GM12878 (cell line): ENCODE measurements at places on chromosomes 1 and 21. TPM values are rescaled to one million over a fixed set of nuclear protein-coding genes. Genes with fewer than 3 reads are reported as not detected.

DHDDS gene
- polyA plus RNA-seq, result 45.9 and 47.5 TPM in 2 replicates

PTGS2 gene
- polyA plus RNA-seq, result 0.12 TPM in 1 of 2 replicates, not detected in the other

ZNF695 gene
- polyA plus RNA-seq, result 1.2 and 1.5 TPM in 2 replicates

KLF17 gene
- not detected in 2 replicates for polyA plus RNA-seq

CFAP45 gene
- 0.58 and 0.66 TPM in 2 replicates for polyA plus RNA-seq

LYPLA2 gene
- 116 and 122 TPM in 2 replicates for polyA plus RNA-seq

FMN2 gene
- polyA plus RNA-seq, result 0.06 TPM in 1 of 2 replicates, not detected in the other

RGS16 gene
- 50.3 and 54.1 TPM in 2 replicates for polyA plus RNA-seq

BRINP3 gene
- polyA plus RNA-seq, result not detected in 2 replicates

SH2D2A gene
- polyA plus RNA-seq, result 5.3 and 7.4 TPM in 2 replicates

GCSAML gene
- not detected in 2 replicates for polyA plus RNA-seq

RGS5 gene
- polyA plus RNA-seq, result 3.3 and 4.0 TPM in 2 replicates

DYRK3 gene
- polyA plus RNA-seq, result 9.7 and 10.0 TPM in 2 replicates

SLC5A3 gene
- polyA plus RNA-seq, result 5.7 and 6.9 TPM in 2 replicates

GRCh38 chr1:203453616-203454015, 22.0 kb upstream of the PRELP start:
- DNase-seq, result no peak

DNA sequence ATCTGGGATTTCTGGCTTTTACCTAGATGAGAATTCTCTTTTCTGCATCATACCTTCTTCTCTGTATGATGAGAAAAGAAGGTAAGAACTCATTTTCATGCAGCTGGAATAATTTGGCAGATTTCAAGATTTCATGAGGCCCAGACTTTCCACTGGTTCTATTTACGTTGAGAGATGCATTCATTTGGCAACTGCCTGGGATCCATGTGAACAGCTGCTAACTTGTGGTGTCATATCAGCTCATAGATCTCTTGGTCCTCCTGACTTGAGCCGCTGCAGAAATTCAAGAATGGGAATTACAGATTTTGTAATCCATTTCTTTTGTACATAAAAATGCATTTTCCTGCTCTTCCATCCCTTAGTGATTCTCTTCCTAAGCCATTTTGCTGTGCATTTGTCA, 17.1 kb upstream of the C1orf87 start:
- no peak for DNase-seq

GRCh38 chr1:184867866-184868689, 106.2 kb downstream of the NIBAN1 start:
- DNase-seq, result no peak

DNA sequence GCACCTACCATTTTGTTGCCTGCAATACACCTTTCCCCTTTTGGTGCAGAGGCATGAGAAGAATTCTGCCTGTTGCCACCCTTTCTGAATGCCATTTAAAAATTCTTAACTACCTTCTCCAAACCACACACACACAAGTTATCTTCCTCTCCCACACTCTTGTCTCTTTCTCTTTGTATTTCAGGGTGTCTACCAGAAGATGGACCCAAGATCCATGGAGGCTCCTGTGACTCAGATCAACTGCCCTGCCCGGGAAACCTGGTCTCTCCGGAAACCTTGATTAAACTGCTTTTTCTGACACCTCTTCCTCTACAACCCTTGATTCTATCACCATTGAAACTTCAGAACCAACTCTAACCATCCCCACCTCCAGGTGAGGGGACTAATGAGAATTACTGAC, 2.4 kb upstream of the TARS2 start:
- no peak for DNase-seq

DNA sequence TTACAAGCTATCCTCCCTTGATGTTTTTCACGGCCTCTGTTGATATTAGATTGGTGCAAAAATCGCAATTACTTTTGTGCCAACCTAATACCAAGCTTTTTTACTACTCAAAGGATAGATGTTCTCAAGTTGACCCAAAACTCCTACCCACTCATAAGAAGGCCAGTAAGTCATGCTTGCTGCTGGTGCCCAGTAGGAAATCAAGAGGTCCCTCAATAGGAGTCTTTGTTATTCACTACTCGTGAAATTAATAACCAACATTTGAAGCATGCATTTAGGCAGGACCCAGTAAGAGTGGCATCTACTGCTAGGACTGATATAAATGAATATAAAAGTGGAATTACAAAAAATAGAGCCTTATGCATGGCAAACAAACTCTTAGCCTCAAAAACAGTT, 52.6 kb downstream of the APP start:
- DNase-seq, result no peak

DNA sequence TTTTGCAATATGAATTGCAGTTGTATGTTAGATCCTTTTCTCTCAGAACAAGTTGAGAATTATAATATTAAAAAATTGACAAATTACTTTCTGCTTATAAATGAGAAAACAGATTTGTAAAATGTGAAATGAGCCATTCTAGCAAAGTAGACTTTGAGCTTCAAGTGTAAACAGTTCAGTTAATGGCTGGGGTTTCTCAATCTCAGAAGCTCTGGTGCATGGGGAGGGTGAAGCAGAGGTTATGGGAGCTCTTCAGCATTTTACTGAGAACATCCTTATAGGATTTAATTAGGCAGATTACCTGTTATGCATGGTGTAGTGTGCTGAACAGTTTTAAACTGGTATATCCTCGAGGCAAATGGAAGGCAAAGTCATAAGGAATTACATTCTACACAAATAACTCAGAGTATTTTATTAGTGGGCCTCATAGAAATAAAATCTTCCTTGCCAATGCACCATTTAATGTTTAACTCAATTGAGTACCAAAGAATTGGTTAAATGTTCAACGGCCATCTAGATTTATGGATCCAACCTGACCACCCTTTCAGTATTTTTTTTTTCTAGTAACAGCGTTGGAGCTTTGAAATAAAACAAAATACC, 1143.6 kb upstream of the ADGRL2 start:
- DNase-seq, result no peak

- no peak for DNase-seq
Observed at GRCh38 chr1:47031585-47031984, 8.1 kb downstream of the CYP4X1 start.

DNA sequence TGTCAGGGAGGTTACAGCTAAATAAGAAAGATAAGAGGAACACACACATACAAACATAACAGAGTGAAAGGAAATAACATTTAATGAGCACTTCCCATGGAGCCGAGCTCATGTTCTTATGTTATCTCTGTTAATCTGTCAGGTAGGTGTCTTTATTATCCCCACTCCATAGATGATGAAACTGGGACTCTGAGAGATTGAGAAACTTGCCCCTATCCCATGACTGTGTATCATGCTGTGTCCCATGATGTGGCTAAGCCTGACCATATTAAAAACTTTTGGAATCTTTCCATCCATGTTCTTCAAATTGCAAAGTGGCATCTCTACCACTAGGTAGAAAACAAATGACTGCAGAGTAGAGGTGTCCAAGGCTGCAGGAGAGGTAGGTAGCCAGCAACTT, 285.2 kb upstream of the SGIP1 start:
- no peak for DNase-seq

- no peak for DNase-seq
Observed at GRCh38 chr1:9352377-9353134, 59.9 kb downstream of the SPSB1 start.

DNA sequence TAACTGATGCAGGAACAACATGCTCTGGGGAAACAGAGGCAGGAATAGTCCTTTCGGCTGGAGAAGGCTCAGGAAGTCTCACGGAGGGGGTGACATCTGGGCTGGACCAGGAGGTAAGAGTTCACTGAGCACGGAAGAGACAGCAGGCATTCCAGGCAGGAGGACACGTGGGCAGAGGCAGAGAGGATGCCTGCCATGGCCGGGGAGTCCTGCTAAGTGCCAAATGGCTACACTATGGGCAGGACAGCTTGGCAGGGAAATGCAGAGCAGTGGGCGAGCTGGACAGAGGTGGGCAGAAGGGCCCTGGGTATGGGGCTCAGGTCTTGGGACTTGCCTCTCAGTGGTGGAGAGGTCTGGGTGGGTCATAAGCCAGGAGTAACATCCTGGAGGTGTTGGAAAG, 17.6 kb downstream of the ALDH4A1 start:
- no peak for DNase-seq

DNA sequence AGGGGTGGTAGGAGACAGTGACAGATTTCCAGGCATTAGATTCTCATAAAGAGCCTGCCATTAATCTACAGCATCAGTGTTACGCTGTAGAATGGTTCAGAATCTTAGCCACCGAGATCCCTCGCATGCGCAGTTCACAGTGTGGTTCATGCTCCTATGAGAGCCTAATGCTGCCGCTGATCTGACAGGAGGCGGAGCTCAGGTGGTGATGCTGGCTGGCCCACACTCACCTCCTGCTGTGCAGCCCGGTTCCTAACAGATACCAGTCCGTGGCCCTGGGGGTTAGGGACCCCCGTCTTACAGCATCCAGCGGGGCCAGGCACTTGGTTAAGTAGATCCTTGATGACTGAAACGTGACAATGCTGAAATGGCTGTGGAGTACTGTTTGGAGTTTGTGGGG, 163.6 kb upstream of the C1orf21 start:
- no peak for DNase-seq

- no peak for DNase-seq
Observed at GRCh38 chr1:43716559-43717281, 9.4 kb downstream of the ST3GAL3 start.

GRCh38 chr1:151958959-151959358, 34.7 kb downstream of the S100A10 start:
- DNase-seq, result no peak

DNA sequence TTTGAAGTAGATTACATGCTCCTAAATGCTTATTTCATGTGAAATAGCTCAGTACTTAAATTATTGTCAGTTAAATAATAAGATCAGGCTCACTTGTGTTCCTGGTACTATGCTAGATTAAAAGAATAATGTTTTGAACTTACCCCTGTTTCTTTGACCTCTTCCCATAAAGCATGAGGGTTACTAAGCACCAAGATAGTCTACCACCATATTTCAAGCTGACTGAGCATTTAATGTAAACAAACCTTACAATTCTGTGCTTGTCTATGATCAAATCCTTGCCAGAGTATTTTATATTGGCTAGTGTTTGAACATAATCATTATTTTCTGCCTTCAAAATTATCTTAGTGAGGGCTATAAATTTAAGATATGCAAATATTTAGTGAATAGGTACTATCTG, 98.1 kb downstream of the LHX9 start:
- DNase-seq, result no peak

- no peak for DNase-seq
Observed at GRCh38 chr1:109792056-109792831, 28.5 kb upstream of the EPS8L3 start.

DNA sequence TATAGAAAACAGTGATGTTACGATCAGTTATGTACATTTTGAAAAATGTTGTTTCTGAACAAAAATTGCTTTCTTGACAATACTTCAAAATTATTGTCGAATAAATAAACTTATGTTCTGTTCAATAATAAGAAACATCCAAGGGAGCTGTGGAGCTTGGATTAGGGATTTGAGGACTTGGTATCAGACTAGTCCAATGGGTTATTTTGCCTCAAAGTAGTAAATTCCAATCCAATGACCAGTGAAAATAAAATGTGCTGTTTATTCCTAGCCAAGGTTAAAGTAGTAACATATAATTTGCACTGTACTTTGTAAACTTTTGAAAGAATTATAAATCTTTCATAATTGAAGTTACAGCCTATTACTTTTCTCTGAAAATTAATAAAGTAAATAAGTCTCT, 79.1 kb upstream of the IVNS1ABP start:
- DNase-seq, result no peak

GRCh38 chr1:116365857-116366256, 7.2 kb upstream of the ATP1A1 start:
- no peak for DNase-seq

DNA sequence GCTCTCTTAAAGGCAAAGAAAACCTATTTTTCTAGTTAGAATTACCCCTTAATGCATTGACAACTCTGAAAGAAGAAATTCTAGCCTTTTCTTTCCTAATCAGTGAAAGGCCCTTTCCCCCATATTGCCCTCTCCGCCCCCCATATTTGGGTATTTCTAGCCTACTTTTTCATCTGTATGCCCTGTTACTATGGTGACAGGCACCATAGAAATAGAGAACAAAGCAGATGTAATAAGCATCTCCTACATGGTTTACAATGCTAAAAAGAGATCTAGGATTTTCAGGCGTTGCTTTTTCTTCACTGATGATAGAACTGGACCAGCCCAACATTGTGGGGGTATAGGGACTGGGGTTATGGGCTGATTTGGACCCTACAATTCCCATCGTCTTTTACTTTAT, 14.5 kb downstream of the LRRC8B start:
- DNase-seq, result no peak

- no peak for DNase-seq
Observed at GRCh38 chr1:205590457-205590768, 41.4 kb downstream of the ELK4 start.

GRCh38 chr1:159132271-159132881, 39.0 kb upstream of the CADM3 start:
- DNase-seq, result no peak

DNA sequence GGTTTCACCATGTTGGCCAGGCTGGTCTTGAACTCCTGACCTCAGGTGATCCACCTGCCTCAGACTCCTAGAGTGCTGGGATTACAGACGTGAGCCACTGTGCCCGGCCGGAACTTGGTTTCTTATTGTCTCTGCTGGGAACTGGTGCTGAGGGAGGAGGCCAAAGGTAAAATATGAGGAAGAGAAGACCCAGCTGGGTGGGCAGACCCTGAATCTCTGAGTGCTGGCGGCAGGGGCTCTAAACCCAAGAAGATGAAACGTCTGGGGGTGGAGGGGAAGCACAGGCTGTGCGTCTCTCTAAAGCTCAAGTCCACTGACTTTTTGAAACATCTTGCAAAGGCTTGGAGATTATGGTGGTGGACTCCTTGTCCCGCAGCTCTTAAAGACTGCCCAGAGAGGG, 82.0 kb upstream of the TLR5 start:
- DNase-seq, result no peak

DNA sequence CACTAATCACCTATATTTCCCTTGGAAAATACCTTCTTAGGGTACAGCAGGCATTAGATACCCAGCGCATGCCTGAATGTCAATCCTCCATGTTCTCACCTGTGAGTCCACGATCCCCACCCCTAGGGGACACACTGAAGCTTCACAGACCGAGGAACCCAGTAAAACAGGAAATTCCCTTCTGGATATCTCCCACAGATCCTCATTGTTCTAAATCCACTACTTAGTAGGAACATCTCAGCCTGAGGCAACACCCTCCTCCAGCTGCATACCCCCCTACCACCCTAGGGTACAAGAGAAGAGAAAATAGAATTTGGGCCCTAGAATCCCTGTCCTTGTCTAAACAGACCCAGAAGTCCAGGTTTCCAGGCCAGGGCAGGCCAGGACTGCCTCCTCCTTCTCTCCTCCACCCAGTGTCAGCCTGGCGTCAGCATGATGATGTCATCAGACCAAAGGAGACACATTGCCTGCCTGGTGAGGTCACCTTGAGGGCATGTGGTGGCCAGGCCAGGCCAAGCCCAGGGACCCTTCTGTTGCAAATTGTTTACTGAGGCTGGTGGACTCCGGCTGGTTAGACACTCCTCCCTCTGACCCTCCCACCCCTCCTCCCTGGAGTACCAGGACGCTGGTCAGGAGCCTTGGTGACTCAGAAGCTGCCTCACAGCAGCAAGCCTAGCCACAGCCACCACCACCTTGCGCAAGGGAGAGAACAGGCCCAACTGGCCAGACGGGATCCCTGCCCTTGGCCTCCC, 6.2 kb downstream of the NECTIN4 start:
- DNase-seq, result no peak
